ENCODE measurements at places on chromosomes 6 and 20.

DNA sequence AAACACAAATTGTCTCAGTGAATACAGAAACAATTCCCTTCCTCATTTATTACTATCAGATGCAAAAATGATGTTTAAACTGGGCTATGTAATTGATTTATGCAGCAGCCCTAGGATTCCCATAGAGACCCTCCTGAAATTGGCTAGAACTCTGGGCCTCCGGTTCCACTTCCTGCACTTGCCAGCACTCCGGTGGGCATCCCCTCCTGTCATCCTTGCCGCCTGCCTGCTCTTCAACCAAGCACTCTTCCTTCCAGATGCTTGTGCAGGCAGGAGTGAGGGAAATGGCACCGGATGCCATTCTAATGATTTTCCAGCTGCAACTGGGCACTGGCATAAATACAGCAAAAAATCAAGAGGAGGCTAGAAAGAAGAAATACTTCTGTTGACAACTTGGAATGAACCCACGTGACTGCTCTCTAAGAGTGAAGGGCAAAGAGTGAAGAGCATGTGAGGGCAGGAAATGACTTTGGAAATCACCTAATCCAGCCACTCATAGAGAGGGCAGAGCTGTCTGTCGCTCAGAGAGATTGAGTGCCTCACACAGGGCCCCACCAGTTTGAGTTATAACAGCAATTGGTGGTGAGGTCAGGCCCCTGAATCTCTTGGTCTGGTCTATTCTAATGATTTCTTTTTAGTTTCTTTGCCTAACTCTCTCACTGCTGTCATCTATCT lies 3.7 kb upstream of the NEDD9 start:
- DNase-seq, result no peak

DNA sequence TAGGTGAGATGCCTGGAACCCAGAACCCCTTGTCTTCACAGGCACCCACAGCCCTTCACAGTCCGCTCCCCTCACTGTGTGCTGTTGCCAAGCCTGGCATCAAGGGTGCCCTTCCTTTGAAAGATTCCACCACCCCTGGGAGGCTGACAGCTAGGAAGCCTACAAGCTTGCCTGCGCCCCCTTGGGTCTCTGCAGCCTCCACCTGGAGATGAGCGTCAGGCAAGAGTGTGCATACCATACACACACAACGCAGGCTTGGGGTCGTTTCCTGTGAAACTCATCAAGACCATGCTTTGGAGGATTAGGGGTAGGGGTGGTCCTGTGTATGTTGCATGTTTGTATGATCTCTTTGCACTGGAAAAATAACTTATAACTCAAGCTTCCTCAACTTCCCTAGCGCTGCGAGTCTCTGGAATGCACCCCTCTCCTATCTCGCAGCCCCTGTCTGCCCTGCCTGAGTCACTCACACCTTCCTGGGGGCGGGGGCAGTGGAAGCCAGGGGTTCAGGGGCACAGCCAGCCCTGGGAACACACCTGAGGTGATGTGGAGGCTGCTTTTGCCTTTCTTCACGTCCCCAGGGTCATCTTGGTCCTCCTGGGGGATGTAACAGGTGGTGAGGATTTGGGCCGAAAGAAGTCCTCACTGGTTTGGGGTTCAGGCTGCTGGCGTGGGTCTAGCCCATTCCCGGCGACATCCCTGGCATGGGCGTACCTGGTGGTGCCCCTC lies 67.2 kb downstream of the SSR1 start:
- no peak for DNase-seq

GRCh38 chr6:31681135-31681671 lies 336 bp upstream of the LY6G5C start:
- DNase-seq, result peak; percentile 49

- no peak for DNase-seq
These were observed 4.6 kb upstream of the SFT2D1 start for GRCh38 chr6:166346965-166347364.

- no peak for DNase-seq
These were observed 308.2 kb upstream of the SGK1 start for GRCh38 chr6:134626086-134626485.

DNA sequence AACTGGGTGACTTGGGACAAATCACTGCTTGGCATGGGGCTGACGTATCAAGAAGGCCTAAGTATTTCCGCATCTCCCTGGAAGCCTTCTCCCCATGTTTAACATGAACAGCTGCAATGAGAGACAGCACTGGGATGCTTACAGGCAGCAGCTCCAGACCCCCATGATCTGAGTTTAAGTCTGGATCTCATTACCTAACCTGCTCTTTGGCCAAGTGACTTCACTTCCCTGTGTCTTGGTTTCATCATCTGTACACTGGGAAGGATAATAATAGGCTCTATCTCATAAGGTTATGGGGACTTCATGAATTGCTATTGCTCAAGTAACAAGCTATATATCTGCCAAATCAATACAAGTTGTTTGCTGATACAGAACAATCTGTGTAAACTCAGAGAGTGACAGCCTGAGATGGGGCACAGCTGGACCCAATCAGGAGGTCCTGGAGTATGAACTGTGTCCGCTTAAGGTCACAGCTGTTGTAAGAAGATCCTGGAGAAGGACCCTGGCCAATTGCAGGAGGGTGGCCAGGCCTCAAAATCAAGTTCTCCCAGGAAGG lies 56.0 kb downstream of the TGM2 start:
- no peak for DNase-seq

- DNase-seq, result no peak
These were observed 857.0 kb downstream of the KIF16B start for GRCh38 chr20:15716256-15716655.

Data from hematopoietic multipotent progenitor cell treated with erythropoietin and hydrocortisone succinate and interleukin-3 and kit ligand, for 8 days (in vitro differentiated cells).